ENCODE measurements at places on chromosomes 5 and 9.

DNA sequence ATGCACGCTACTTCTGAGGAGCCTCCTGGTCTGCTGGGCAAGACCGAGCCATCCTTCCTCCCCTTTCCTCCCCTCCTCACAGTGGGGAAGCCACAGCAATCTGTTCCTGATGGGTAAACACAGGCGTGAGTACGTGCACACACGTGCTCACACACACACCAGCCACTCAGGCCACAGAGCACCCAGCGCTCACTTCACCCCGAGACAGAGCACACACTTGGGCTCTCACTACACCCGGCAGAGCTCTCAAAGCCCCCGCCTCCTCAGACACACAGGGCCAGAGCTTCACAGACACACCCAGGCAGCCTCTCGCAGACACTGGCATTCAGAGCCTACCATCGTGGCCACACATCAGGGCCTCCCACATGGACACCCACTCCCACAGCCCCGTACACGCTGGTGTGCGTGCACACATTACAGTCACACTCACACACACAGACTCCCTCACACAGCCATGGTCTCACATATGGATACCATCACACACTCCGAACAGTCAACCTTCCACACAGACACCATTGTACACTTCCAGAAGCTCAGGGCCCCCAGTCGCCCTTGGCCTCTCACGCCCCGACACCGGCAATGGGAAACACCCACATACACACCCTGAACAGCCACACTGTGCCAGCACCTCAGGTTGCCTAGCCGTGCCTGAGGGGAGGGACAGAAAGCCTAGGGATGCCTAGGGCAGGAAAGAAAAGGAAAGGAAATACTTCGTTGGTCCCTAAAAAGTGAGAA, 13.5 kb downstream of the CNTFR start:
- DNase-seq, result no peak

DNA sequence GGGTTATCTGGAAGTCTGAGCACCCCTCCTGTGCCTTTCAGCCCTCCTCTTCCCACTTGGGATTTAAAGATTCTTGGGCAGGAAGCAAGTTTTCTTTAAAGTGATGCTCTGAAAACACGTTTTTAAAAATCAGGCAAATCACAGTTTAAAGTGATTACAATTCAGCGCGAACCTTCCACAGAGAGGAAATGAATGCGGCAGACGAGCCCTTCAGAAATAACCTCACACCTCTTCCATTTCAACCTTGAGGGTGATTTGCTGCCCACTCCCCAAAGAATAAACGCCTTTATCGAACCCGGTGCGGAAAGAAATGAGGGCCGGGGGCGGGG, 2.3 kb upstream of the EFNA5 start:
- no peak for DNase-seq

DNA sequence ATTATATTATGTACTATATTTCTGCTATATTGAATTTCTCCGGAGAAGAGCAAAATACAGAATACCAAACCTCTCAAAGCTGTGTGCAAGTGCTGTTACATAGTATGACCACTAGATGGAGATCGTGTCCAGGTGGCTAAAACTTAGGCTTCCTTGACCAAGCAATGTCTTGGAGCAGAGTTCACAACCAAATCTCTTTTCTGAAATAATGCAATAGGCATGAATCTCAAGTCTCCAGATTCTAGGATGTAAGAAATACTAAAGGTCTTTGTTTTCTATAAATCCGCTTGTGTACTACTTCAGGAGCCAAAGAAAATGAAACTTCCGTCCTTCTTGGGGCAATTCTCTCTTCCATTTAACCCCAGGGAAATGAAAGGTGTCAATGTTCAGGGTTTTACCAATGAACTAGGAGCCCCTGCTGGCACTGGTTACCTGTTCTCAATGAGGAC, 181.5 kb upstream of the RAI14 start:
- DNase-seq, result no peak

GRCh38 chr5:54766748-54767147, 218.6 kb downstream of the ESM1 start:
- no peak for DNase-seq

DNA sequence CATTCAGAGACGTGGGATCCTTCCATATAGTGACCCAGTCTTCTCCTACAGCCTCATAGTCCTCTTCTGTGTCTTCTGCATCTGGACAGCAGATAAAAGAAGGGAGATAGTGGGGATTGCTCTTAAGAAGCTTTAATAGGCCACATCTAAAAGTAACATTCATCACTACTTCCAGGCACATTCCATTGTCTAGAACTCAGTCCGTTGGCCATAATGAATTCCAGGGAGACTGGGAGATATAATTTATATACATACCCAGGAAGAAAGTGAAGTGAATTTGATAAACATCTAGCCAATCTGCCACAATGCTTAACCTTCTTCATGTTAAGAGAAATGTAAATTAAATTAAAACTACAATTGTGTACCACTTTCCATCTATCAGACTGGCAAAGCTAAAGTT, 22.5 kb upstream of the GLIPR2 start:
- no peak for DNase-seq

DNA sequence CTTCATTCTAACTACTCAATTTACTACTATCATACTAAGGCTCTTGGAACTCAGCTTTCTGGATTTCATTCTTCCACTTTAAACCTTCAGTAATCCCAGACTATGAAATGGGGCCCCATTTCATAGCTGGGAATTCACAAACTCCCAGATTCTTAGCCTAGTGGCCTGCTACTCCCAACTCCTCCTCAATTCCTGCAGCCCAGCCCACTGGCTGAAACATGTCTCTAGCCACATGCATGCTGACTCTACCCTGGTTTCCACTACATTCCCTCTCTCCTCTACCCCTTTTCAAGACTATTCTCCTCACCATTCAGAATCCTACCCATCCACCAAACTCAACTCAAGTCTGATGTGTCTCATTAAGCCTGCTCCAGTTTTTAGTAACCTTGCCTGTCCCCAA, 370.6 kb downstream of the BNC2 start:
- no peak for DNase-seq

GRCh38 chr9:107274953-107275422, 8.1 kb upstream of the RAD23B start:
- no peak for DNase-seq

DNA sequence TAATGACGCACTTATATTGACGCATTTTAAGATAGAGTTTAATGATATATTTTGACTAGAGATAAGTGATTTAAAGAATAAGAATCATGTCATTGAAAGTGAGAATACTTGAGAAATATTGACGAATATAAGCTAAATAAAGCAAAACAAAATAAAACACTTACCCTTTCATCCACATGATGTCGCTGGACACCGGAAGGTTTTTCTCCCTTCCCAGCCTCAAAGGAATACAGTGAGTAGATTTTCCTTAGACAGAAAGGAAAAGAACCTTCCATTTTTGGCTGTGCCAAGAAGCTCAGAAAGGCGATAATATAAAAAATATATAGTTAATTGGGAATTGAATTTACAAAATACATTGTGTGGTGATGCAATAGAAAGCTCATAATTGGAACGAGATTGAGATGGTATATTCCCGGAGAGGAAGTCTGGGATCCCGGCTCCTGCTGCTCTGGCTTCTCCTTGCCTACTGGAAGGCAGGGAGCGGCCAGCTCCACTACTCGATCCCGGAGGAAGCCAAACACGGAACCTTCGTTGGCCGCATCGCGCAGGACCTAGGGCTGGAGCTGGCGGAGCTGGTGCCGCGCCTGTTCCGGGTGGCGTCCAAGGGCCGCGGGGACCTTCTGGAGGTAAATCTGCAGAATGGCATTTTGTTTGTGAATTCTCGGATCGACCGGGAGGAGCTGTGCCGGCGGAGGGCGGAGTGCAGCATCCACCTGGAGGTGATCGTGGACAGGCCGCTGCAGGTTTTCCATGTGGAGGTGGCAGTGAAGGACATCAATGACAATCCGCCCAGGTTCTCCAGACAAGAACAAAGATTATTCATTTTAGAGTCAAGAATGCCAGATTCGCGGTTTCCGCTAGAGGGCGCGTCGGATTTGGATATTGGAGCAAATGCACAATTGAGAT, at the start of gene PCDHA5:
PCDHA5 (plus strand) TSS at position 239 of the 906 bp plus-strand sequence.
- DNase-seq, result peak; percentile 51

GRCh38 chr5:151570058-151570457, 21.1 kb downstream of the FAT2 start:
- DNase-seq, result no peak

DNA sequence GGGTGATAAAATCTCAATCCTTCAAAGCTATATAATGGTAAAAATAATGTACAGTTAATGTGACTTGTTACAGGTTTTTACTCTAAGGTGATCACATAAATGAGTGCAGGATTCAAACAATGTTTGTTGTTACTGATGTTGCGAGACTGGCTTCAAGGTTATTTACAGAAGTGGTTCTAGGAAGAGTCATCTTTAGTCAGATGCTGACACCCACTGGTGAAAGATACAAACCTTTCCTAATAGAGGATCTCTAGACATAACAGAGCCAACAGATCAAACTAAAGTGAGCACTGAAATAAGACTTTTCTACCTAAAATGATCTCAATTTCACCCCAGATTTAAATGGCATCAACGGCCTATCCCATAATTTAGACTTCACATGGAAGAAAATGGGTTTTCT, 20.2 kb downstream of the ARSB start:
- DNase-seq, result no peak

- DNase-seq, result peak; percentile 17
Observed at GRCh38 chr5:2751592-2752021, at the start of gene IRX2. IRX2 (minus strand) TSS chr5:2751677; CDS start chr5:2751413, 264 bp downstream.

GRCh38 chr9:125637241-125637640, 69.8 kb downstream of the MAPKAP1 start:
- no peak for DNase-seq

DNA sequence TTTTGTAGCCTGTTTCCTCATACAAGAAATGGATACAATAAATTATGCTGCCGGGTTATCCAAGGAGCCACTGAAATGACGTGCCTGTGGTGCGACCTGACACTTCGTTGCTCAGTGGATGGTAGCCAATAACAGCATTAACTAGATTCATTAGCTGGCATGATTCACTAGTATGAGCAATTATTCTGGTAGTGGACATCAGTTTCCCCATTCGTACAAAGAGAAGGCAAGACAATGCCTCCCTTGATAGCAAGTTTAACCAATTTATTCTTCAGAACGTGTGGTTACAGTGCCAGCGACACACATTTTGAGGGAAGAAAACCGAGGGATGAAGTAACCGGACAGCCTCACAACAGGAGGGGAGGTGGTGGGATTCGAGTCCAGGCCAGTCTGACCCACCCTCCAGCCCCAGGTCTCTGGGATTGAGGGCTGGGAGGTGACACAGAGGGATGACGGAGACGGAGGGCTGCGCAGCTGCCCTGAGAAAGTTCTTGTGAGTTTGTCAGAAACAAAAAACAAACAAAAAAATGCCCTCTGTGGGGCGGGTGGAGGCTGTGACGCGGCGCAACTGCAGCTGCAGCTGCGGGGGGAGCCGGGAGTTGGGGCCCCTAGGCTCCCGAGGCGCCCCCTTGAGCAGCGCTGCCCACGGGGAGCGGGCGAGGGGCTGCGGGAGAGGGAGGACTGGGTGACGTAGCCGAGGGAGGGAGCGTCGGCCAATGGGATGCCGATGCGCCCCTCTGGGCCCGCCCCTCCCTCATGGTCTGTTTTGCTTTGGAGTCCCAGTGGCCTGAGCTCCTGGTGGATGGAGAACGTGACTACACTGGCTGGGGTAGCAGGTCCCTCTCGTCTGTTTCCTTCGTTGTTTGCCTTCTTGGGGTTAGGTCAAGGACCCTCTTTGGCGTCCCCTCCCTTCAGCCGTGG, 10.9 kb downstream of the LHX2 start:
- no peak for DNase-seq

GRCh38 chr9:83521011-83521410, 17.2 kb downstream of the FRMD3 start:
- no peak for DNase-seq

DNA sequence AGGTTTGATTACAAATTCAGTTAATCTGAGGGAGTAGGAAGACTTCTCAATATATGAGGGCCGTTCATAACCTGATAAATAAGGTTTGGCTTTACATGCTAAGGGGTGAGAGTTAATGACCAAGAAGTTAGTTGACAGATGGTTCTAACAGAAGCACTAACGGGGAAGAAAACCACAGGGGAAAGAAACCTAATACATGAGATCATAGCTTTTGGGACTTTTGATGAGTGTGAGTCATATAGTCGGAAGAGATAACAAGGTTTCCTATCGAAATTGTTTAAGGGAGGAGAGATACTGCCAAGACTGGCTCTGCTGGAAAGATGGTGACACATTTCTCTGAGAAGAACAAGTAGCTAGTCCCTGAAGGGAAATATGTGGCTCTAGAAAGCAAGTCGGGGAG, 140.1 kb downstream of the COX7C start:
- DNase-seq, result no peak

DNA sequence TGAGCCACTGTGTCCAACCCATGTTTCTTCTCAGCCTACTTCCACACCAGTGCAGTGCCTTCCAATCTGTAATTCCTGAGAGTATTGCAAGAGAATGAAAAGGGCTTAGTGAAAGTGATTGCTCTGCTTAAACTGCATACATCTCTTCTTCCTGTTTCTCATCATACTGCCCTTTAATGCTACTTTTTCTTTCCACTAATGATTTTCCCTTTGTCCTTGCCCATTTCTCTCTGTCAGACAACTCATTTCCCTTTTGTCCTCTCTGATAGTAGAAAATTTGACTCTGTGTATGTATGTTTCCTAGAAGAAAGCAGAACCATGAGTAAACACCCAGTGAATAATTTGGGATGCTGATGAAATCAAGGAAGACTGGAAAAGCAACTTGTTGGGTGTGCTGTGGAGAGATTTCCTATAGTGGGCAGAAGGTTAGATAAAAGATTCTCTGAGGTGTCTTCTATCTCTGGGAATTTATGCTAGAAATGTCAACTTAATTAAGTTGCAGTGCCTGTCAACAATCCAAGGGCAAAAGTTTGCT, 102.2 kb upstream of the CHD1 start:
- no peak for DNase-seq

GRCh38 chr5:115329475-115329874, 33.0 kb upstream of the CCDC112 start:
- no peak for DNase-seq

DNA sequence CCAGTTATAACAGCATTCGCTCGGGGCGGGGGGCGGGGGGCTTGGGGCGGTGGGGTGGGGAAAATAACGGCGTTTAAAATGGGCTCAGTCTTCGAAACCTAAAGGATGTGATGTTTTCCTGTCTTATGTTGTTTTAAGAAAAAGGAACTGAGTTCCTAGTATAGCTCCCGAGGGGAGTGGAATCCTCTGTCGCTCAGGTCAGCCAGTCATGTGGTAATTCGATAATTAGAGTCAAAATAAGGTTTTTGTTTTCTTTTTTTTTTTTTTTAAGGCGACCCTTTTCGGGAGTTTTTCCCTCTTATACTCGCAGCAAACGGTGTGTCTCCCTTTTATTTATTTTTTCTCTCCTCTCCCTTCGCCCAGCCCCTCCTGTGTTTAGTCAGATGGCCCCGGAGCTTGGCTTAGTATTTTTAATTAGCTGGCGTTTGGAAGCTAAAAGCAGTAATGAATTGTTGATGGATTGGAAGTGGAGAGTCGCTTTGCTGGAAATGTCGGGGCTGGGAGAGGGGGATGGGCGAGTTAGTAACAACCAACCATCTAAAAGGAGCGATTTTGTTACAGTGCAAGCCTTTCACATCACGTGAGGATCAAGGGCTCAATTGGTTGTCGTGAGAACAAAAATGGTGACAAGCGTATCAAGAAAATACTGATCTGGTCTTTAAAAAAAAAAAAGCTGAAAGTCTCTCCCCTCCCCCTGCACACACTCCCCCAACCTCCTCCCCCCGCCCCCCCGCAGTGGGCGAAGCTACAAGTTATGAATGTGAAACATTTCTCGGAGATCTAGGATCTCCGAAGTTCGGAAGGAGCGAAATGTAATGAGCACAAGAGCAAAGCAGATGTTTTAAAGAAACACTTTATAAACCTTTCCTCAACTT, 714 bp upstream of the ZNF608 start:
- no peak for DNase-seq

All from stimulated activated CD4-positive, alpha-beta T cell treated with anti-CD3 and anti-CD28 coated beads, Interleukin-15, amount 100 ng/mL, for 24 hours (primary cell).